ENCODE measurements at places on chromosomes 4 and X.

DNA sequence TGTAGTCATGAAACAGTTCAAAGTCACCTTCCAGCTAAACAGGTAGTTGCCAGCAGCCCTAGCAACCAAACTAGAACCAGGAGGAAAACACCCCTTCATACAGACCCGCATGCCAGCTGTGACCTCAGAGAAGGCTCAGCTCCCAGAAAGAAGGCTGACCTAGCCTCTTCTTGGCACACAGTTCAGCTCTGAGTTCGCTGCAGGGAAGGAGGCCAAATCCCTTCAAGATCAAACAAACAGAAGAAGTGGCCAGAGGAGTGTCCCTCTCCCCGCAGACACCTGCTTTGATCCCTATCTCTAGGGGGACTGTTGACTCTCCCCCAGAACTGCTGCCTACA lies 56.0 kb downstream of the HADH start:
- DNase-seq, result no peak

GRCh38 chr4:55742655-55743202 lies 76.9 kb upstream of the EXOC1L start:
- DNase-seq, result no peak

- no peak for DNase-seq
Measured at GRCh38 chrX:2631743-2632532, 59.2 kb upstream of the CD99 start.

GRCh38 chrX:69493193-69493592 lies 10.9 kb upstream of the NALF2 start:
- DNase-seq, result peak; percentile 44

- DNase-seq, result no peak
Measured at GRCh38 chr4:37126051-37126450, 118.5 kb upstream of the NWD2 start.

- DNase-seq, result no peak
Measured at GRCh38 chr4:160887668-160888067, 1276.1 kb downstream of the FSTL5 start.

DNA sequence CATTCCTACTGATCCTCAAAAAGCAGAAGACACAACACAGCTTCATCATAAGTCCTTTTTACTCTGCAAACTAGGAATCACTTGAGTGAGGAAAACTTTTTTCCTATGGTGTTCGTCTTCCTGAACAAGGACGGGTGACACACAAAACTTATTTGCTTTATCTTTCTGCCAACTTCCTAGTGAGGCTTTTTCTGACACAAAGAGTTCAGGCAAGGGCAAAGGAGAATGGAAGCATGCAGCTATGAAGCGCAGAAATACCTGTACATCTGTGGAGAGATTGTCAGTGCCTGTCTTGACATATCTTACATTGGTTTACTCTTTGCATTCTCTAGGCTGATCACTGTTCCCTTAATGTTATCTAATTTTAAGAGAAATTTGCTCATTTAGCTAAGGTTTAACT lies 548.0 kb upstream of the IGFBP7 start:
- no peak for DNase-seq

DNA sequence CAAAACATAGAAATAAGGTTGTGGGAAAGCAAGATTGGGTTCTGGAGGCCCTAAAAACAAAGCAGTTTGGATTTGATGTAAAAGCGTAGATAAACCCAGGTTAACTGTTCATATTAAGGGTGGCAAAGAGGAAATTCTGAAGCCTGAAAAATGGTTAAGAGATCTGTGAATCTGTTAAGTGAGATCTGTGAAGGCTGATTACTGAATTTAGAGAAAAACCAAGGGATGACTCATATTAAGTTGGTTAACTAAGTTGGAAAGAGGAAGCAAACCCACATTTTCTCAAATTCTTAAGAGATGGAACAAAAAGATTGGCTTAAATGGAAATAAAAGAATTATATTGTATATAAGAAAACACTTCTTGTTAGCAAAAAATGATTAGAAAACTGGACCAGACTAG lies 22.8 kb downstream of the GPAT3 start:
- no peak for DNase-seq

GRCh38 chr4:1354136-1354982 lies 7.4 kb downstream of the UVSSA start:
- no peak for DNase-seq

DNA sequence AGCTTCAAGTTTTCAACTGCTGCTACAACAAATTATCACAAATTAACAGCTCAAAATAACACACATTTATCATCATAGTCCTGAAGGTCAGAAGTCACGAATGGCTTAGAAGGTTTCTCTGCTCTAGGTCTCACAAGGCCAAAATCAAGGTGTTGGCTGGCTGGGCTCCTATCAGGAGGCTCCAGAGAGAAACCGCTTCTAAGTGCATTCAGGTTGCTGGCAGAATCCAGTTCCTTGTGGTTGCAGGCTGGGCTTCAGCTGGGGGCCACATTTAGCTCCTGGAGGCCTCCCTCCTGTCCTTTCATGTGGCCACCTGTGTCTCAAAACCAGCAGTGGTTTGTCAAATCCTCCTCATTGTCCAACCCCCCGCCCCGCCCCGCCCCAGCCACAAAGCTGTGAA lies 15.4 kb downstream of the MRFAP1 start:
- DNase-seq, result no peak
